Breast epithelium (tissue), 4 donors: ENCODE measurements at places on chromosomes 16 and 17. TPM values are rescaled to one million over a fixed set of nuclear protein-coding genes. Genes with fewer than 3 reads are reported as not detected.

DNA sequence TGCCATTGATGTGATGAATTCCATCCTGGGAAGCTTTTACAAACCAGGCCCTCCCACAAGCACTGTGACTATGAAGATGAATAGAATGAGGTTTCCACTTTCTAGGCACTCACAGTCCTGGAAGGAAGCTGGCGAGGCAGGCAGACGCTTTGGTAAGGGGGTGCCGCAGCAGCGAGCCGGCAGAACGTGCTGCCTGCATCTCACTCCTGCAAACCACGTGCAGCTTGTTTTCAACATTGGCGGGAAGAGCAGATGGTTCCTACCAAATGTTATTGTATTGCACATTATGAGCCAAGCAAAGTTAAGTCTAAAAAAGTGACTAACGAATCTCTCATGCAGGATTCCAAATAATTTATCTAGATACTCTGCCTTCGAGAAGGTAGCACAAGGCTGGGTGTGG lies 3.7 kb upstream of the DNAI2 start:
- DNase-seq: no peak
- H3K4me3 ChIP-seq: no peak overlapping the region
- H3K36me3 ChIP-seq: no peaks in the 10 kb centered on the region

DNA sequence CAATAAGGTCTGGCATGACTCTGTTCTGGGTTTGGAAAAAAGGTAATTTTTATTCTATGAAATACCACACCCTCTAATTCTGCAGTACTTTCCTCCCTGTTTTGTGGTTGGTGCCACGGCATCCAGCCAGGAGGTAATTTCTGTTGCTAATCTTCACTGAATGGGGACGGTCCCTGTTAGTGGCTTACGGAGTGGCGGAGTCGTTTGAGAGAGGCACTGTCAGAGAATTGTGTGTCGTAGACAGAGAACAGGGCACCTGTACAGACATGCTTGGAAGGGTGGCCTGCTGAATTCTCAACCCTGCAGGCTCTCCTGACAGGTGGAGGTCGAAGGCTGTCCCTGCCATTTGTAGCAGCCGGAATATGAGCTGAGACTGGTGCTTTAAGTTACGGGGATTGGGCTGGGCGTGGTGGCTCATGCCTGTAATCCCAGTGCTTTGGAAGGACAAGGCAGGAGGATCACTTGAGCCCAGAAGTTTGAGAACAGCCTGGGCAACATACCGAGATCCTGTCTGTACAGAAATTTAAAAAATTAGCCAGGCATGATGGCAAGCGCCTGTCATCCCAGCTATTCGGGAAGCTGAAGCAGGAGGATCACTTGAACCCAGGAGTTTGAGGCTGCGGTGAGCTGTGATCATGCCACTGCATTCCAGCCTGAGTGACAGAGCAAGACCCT lies 33.2 kb downstream of the EEF2K start:
- peak overlapping the region; percentile 70 for H3K27ac ChIP-seq
- no peak overlapping the region for H3K4me3 ChIP-seq
- no peaks in the 10 kb centered on the region for H3K36me3 ChIP-seq
- no peaks in the 10 kb centered on the region for H3K27me3 ChIP-seq
- DNase-seq: no peak
- peaks cover 4% of the 10 kb centered on the region for H3K4me1 ChIP-seq

The TPPP3 gene
- total RNA-seq: 3.6 TPM

- no peak for DNase-seq
- H3K27ac ChIP-seq: no peak overlapping the region
- H3K36me3 ChIP-seq: no peaks in the 10 kb centered on the region
- H3K4me3 ChIP-seq: no peak overlapping the region
- no peaks in the 10 kb centered on the region for H3K4me1 ChIP-seq
Measured at GRCh38 chr17:33967608-33968349, 287.3 kb upstream of the CCL2 start.

GRCh38 chr16:11685844-11686618 lies 17.8 kb downstream of the SNN start:
- no peak overlapping the region for H3K4me3 ChIP-seq
- no peaks in the 10 kb centered on the region for H3K27me3 ChIP-seq
- no peaks in the 10 kb centered on the region for H3K4me1 ChIP-seq

The CIBAR2 gene
- not detected for total RNA-seq

The TTLL6 gene
- total RNA-seq: 0.32 TPM

DNA sequence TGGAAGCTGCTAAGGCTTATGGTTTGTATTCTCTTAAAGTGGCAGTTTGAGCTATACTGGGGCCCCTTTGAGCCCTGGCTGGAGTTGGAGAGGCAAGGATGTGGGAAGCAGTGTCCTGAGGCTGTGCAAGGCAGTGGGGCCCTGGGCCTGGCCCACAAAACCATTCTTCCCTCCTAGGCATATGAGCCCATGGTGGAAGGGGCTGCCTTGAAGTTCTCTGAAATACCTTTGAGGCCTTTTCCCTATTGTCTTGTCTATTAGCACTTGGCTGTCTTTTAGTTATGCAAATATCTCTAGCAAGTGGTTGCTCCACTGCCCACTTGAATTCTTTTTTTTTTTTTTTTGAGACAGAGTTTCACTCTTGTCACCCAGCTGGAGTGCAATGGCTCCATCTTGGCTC lies 119.2 kb downstream of the PCTP start:
- H3K27me3 ChIP-seq: no peaks in the 10 kb centered on the region
- H3K36me3 ChIP-seq: no peaks in the 10 kb centered on the region
- H3K4me1 ChIP-seq: no peaks in the 10 kb centered on the region
- no peak overlapping the region for H3K4me3 ChIP-seq
- DNase-seq: no peak
- no peak overlapping the region for H3K27ac ChIP-seq

DNA sequence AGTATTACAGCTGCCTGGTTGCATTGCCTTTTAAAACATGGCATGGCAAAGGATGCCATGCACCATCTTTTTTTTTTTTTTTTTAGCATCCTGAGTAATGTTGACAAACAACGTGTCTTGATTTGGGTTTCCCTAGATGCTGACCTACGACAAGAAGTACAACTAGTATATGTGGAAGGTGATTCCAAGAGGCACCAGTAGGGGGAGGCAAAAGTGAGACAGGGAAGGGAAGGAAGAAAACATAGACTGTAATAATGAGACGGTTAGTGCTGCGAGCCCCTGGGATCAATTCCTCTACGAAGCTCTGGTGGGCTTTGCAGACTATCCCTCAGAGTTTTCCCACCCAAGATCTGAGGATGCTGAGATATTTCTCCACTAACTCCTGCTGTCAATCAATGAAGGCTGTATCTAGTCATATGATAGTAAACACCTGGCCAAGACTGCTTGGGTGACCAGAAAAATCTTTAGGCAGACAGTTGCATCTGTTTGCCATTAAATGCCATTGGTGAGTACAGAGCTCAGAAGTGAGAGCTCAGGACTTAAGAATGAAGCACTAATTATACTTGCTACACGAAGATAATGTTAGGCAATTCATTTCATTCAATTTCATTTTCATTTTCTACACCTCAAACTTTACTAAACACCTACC lies 458.6 kb upstream of the GOT2 start:
- H3K27me3 ChIP-seq: no peaks in the 10 kb centered on the region
- no peak overlapping the region for H3K27ac ChIP-seq
- no peaks in the 10 kb centered on the region for H3K4me1 ChIP-seq
- no peak for DNase-seq

The SPATA22 gene
- total RNA-seq: 0.80 TPM

The SDR42E1 gene
- total RNA-seq: 11.7 TPM

- H3K27ac ChIP-seq: no peak overlapping the region
- no peaks in the 10 kb centered on the region for H3K36me3 ChIP-seq
- no peaks in the 10 kb centered on the region for H3K4me1 ChIP-seq
- no peaks in the 10 kb centered on the region for H3K27me3 ChIP-seq
- no peak for DNase-seq
- H3K4me3 ChIP-seq: no peak overlapping the region
Measured at GRCh38 chr17:81445642-81446503, 50.6 kb downstream of the BAHCC1 start.

The PTGES3L gene
- 0.66 TPM for total RNA-seq

DNA sequence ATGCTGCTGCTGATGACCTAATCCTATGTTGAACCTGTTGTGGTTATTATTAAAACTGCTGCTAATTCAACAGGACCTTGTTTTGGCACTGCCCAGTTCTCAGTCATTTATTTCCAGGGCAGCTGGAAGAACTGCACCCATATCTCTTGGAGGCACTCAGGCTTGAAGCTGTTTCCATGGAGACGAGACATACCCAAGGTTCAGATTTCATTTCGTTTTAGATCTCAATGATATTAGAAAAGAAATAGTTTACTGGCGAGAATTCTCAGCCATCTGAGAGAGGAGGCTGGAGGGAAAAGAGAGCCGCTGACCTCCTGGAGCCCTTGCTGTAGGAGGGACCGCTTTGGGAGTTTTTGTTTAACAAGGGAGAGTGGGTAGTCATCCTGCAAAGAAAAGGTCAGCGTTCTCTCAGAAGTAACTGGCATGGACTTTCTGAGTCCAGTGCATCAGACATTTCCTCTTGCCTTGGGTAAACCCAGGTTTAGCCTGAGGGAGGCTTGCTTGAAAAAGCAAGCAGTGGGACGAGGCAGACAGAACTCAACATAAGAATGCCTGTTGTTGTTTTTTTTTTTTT lies 75.4 kb downstream of the YPEL2 start:
- DNase-seq: no peak
- H3K36me3 ChIP-seq: no peaks in the 10 kb centered on the region
- H3K27me3 ChIP-seq: no peaks in the 10 kb centered on the region

The NPB gene
- total RNA-seq: not detected

The TRPV3 gene
- total RNA-seq: 1.1 TPM

GRCh38 chr17:78623541-78623940 lies 46.3 kb upstream of the DNAH17 start:
- no peak overlapping the region for H3K4me3 ChIP-seq
- no peak for DNase-seq
- H3K36me3 ChIP-seq: no peaks in the 10 kb centered on the region
- peaks cover 5% of the 10 kb centered on the region for H3K27me3 ChIP-seq
- H3K27ac ChIP-seq: no peak overlapping the region
- H3K4me1 ChIP-seq: no peaks in the 10 kb centered on the region

DNA sequence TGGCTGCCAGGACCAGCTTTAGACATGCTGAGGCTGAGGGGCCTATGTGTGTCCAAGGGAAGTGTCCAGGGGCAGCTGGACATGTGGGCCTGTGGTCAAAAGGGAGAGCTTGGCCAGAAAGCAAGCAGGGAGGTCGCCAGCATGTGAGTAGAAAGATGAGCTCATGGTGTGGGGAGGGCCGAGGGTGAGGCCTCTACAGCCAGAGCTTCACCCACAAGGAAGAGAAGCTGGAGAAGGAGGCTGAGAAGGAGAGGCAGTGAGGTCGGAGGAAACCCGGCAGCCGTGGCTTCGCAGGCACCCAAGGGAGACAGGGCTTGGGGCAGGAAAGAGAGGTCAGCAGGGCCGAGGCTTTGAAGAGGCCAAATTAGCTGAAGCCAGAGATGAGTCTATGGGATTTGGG lies 4.0 kb upstream of the HSD11B2 start:
- no peaks in the 10 kb centered on the region for H3K36me3 ChIP-seq
- no peak overlapping the region for H3K4me3 ChIP-seq
- peak overlapping the region; percentile 10 for H3K27ac ChIP-seq
- H3K27me3 ChIP-seq: no peaks in the 10 kb centered on the region
- no peak for DNase-seq
- H3K4me1 ChIP-seq: peaks cover 4% of the 10 kb centered on the region

GRCh38 chr17:79991140-79991923 lies 44.3 kb downstream of the TBC1D16 start:
- H3K4me3 ChIP-seq: peak overlapping the region; percentile 58
- H3K27me3 ChIP-seq: no peaks in the 10 kb centered on the region
- H3K27ac ChIP-seq: peak overlapping the region; percentile 73
- DNase-seq: peak; percentile 77

GRCh38 chr17:45433159-45433535 lies 477 bp upstream of the ARHGAP27 start:
- H3K4me1 ChIP-seq: no peaks in the 10 kb centered on the region
- peak overlapping the region; percentile 86 for H3K4me3 ChIP-seq
- peak overlapping the region; percentile 86 for H3K27ac ChIP-seq

DNA sequence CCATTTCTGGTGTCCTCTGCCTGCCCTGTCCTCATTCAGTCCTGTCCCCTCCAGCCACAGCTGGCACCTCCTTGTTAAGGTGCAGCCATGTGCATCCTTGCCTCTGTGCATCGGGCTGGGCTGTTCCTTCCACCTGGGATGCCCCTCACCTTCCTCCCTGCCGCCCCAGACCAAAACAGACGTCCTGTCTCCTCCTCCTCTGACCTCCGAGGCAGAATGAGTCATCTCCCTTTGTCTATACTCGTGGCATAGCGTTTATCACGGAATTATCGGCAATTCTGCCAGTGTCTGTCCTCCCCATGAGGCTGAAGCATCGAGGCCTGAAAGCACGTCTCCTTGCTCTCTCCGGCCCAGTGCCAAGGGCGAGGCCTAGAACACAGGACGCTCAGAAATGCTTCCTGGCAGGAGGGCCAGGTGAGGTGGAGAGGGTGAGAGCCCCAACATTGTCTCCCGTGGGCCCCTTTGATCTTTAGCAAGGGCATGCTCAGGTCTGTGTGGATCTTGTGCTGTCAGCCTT lies 4.6 kb downstream of the RAI1 start:
- no peak for DNase-seq
- no peaks in the 10 kb centered on the region for H3K27me3 ChIP-seq
- peaks cover 13% of the 10 kb centered on the region for H3K4me1 ChIP-seq
- peak overlapping the region; percentile 99 for H3K27ac ChIP-seq
- H3K4me3 ChIP-seq: peak overlapping the region; percentile 21

DNA sequence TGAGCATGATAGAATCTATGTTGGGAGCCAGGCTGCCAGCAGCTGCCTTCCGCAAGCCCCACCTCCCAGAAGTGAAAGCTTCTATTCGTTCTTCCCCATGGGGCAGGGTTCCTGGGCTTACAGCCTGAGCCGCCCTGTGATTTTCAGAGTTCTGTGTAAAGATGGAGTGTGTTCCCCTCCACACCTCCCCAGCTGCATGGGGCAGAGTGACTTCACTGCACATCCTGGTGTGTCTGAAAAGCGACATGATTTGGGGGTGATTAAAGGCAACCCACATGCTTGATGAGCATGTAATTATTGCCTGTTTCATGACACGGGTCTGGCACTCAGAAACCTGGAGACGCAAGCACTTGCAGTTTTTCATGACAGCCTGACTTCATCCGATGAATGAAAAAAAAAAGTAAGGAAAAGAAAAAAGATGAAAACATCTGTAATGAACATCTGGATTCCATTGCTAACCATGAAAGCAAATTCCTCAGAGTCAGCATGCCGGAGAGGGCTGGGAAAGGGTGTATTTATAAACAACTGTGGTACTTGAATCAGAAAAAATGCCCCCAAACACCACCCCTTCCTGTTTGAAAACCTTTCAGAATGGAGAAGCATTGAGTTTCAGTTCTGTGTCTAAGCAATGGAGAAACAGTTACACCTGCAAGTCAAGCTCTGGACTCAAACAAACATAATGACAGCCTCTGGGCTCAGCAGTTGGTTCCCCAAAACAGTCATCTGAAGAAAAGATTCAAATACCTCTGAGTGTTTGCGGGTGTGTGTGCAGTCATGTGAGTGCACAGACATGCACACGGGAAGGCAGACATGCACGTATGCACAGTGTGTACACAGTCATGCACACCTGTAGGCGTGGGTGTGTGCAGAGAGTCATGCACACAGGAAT lies 266.0 kb downstream of the ENGASE start:
- H3K4me1 ChIP-seq: no peaks in the 10 kb centered on the region
- no peak overlapping the region for H3K4me3 ChIP-seq
- peaks cover 23% of the 10 kb centered on the region for H3K27me3 ChIP-seq
- no peaks in the 10 kb centered on the region for H3K36me3 ChIP-seq
- DNase-seq: no peak
- H3K27ac ChIP-seq: no peak overlapping the region

The HBQ1 gene
- not detected for total RNA-seq
